ENCODE measurements at places on chromosomes 12 and 14. TPM values are rescaled to one million over a fixed set of nuclear protein-coding genes. Genes with fewer than 3 reads are reported as not detected.

PDE3A gene
- not detected for total RNA-seq

GLIPR1L1 gene
- total RNA-seq: not detected

SLC10A1 gene
- not detected for total RNA-seq

FAM161B gene
- total RNA-seq: 3.1 TPM

DNA sequence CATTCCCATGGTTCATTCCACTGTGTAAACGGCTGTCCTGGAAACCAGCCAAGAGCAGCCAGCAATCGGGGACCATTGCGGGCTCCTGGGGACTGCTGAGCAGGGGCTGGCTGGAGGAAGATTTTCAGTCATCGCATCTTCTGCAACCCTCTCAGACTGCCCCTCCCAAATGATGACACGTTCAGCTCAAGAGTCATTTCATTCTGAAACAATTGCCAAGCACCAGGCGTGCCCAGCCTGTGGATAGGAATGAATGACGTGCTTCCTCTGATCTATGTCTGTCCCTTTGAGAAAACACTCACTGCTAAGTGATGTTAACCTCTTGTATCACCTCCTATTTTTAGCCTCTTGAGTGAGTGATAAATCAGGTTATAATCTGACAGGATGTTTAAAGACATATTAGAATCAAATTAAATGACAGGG, 62.0 kb downstream of the NDUFA12 start:
- H3K4me3 ChIP-seq: peak overlapping the region; percentile 45
- H3K36me3 ChIP-seq: peaks cover 7% of the 10 kb centered on the region
- peaks cover 44% of the 10 kb centered on the region for H3K4me1 ChIP-seq
- DNase-seq: peak; percentile 72

DNA sequence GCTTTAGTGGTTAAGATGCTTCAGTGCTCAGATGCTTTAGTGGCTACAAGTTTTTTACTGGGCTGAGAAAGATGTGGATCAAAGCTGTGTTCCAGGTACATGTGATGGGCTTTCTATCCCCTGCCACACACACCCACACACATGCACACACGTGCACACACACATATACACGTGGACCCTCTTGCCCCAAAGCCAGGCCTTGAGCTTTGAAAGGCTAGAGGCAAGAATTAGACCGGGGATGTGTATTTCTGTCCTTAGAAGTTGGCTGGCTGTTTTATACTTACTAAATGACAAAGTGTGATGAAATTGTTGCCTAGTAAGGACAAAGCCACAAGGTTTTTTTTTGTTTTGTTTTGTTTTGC, 376.5 kb downstream of the C12orf75 start:
- no peaks in the 10 kb centered on the region for H3K4me1 ChIP-seq
- H3K27me3 ChIP-seq: no peaks in the 10 kb centered on the region
- H3K27ac ChIP-seq: no peak overlapping the region
- no peak for DNase-seq

CCDC63 gene
- 0.24 TPM for total RNA-seq

DNA sequence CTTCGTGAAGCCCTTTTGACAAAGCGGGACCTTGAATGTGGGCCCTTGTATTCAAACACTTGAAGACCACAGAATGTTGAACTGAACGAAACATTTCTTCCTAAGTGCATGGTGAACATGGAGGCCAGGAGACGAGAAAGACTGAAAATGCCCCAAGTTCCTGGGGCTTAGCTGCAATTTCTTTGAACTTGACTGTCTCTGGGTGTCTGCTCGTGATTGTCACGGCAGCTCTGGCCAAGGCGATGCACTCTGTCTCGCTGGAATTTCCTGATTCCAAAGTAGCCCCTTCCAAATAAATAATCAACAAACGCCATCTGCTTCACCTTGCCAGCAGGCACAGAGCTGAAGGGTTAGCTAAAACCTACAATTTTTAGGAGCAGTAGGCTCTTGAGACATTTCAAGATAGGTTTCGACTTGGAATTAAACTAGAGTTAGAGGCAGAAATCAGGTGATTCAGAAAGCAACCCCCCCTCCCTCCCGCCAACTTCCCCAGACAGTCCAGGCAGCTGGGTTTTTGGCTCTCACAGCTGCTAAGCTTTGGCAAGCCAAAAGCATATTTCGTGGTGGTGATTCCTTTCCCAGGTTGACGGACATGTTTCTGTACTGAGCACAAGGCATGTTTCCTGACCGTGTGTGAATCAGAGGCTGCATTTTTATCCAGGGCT, 13.5 kb upstream of the IRF2BPL start:
- no peak overlapping the region for H3K27ac ChIP-seq
- no peaks in the 10 kb centered on the region for H3K36me3 ChIP-seq
- no peaks in the 10 kb centered on the region for H3K27me3 ChIP-seq
- H3K4me3 ChIP-seq: peak overlapping the region; percentile 94
- peaks cover 95% of the 10 kb centered on the region for H3K4me1 ChIP-seq

HIGD1C gene
- total RNA-seq: not detected
